ENCODE measurements at places on chromosomes 7 and 10.
A peak's percentile ranks its signal among the peaks of the same experiment; 100 is the strongest.

DNA sequence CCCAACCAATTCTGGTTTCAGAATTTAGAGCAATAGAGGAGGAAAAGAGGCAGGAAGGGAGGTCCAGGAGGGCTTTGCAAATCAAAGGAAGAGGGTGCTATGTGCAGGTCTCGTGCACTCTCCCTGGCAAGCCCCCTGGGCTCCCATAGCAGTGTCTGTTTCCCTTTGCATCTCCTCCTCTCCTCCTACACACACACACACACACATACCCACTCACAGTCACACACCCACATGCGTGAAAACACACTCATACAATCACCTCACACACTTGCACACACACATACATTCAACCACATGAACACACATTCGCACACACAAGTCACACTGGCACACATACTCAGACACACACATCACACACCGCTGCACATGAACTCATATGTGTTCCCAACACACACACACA lies 105.3 kb downstream of the OAT start:
- no peak for DNase-seq

DNA sequence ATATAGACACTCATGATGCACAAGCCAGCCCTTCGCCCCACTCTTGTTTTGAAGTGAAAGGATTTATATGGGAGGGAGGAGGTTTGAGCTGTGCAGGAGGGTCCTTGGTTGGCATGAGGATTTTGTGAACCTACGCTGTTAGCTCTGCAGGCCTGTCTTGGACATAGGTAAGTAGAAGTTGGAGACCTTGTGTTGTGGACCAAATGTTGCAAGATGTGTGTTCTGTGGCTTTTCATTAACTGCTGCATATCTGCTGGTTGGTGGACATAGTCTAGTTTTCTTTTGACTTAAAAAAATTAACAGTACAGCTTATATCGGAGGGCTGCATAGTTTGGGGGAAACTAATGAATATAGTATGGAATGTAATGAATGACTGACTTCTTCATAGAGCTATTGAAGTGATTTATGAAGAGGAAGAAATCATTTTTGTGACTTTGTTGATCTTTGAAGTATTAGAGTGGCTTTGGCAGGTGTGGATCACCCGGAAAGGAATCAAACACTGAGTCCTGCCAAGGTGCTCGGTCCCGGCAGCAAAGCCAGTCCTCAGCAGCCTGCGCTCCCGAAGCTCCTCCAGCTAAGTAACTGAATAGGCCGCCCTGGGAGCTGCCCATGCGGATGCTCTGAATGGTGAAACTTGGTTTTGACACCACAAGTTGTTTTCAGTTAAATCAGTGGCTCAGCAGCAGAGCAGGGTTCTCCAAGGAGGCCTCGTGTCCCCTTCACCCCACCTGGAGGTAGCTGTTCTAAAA lies 3.2 kb downstream of the MGMT start:
- no peak for DNase-seq

GRCh38 chr7:7795630-7796121 lies 77.3 kb upstream of the RPA3 start:
- DNase-seq: no peak

DNA sequence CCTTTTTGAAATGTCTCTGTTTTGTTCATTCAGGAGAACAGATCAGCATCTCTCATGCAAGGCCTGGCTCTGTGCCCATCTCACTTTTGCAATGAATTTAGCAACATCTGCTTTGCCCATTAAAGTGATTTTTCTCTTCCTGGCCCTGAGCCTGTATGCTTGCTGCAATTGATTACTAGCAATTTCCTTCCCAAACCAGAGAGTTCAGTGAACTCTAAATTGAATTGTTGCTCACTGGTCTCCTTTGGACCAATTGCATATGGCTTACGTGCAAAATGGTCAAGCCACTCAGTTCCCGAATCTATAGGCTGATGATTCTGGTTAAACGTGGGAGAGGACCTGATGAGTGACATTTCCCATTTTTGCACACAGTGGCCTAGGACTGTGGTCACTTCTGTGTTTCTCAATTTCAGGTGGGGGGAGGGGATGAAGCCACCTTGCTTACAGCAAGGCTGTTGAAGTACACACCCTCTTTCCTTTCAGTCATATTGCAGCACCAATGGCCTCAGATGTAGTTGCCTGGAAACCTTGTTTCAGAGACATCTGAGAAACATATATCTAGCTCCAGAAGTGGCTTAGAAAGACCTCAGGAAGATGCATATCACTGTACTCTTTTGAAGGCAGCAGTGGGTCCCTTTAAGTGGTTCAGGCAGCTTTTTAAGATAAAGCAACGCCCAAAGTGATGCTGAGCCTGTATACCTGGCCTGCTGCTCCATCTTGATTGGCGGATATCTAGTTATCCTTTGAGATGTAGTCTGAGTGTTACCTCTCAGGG lies 201.4 kb downstream of the PTEN start:
- DNase-seq: no peak

DNA sequence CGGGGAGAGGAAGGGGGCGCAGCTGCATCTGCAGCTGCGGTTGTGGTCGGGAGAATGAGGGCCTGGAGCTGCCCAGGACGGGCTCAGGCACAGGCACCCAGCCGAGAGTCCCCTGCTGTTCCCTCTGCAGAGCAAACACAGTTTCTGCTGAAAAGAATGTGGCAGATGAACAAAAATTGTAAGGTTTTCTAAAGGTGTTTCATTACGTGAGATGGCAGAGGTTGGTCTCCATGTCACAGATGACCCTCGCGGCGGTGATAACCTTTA lies 456.2 kb downstream of the DNAJB6 start:
- DNase-seq: no peak

- peak; percentile 66 for DNase-seq
Observed at GRCh38 chr7:101169838-101170551, 4.6 kb upstream of the VGF start.

- no peak for DNase-seq
Observed at GRCh38 chr7:33232632-33233145, 103.3 kb downstream of the BBS9 start.

GRCh38 chr7:12570534-12571461 lies at the start of gene SCIN:
TSS of gene SCIN (plus strand) at chr7:12570720. CDS start at chr7:12570787, 67 bp downstream.
- DNase-seq: no peak

All from activated T-helper 1 cell treated with anti-CD3 and anti-CD28 coated beads, Interleukin-2, amount 50 U/mL, for 16 hours (primary cell).